ENCODE measurements at places on chromosomes 4 and X.

GRCh38 chr4:188428935-188429334 lies 289.7 kb downstream of the TRIML1 start:
- no peak for DNase-seq

GRCh38 chrX:9866633-9867032 lies 80.4 kb downstream of the SHROOM2 start:
- no peak for DNase-seq

- DNase-seq: no peak
These were observed 1.7 kb downstream of the SPRY1 start for GRCh38 chr4:123398066-123398852.

- DNase-seq: no peak
These were observed 91.6 kb downstream of the MAGEB17 start for GRCh38 chrX:16258882-16259281.

DNA sequence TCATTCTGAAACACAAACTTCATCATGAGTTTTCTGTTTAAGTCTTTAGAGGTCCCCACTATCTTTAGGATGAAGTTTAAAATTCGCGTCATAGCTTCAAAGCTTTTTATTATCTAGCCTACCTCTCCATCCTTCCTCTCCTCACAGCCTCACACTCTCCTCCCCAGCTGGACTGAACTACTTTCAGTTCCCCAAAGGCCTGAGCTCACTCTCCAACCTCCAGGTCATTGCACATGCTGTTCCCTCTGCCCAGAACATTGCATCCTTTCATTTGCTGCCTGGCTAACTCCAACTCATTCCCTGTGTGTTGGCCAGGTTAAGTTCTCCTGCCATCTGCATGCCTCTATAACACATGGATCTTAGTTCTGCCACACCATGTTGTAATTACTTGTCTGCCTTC lies 2.9 kb upstream of the OTUD5 start:
- DNase-seq: no peak

- DNase-seq: no peak
These were observed 45.3 kb downstream of the ANK2 start for GRCh38 chr4:113094802-113095201.

- no peak for DNase-seq
These were observed 53.8 kb upstream of the CLCN4 start for GRCh38 chrX:10103023-10103422.

GRCh38 chr4:8913858-8914460 lies 42.3 kb upstream of the HMX1 start:
- peak; percentile 50 for DNase-seq

GRCh38 chr4:111761531-111761930 lies 383.7 kb upstream of the FAM241A start:
- no peak for DNase-seq

GRCh38 chr4:104941661-104942062 lies 205.0 kb upstream of the TET2 start:
- no peak for DNase-seq

All from chondrocyte (in vitro differentiated cells).